HCT116 (cell line): ENCODE measurements at places on chromosomes 16 and 17. TPM values are rescaled to one million over a fixed set of nuclear protein-coding genes. Genes with fewer than 3 reads are reported as not detected.

GRCh38 chr16:8430401-8430800, 159.9 kb downstream of the TMEM114 start:
- no peak for DNase-seq

DNA sequence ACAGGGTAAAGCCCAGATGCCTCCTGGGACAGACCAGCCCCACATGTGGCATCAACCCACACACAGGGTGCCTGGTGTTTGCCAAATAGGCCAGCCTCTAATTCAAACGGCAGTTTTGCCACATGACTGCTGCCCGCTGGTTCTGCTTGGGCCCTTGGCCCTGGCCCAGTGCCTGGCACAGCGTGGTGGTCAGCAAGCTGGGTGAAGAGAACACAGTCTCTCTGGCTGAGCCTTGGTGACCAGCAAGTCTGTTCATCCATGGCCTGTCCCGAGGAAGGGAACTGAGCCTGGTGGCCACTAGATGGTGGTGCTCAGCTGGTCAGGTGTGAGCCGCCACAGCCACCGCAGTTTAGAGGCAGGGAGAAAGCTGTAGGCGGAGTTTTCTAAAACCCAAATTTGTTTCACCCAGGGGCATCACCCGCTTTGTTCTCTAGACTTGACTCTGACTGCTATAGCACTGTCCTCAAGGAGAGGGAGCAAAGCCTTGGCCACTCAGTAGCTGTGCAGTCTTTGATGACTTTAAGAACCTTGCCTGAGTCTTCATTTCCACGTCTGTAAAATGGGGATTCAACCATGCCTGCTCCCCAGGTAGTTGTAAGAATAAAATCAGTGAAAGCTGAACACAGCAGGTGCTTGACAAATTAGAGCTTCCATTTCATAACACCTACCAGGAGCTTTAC, 4.7 kb upstream of the GFAP start:
- peak; percentile 65 for DNase-seq

DNA sequence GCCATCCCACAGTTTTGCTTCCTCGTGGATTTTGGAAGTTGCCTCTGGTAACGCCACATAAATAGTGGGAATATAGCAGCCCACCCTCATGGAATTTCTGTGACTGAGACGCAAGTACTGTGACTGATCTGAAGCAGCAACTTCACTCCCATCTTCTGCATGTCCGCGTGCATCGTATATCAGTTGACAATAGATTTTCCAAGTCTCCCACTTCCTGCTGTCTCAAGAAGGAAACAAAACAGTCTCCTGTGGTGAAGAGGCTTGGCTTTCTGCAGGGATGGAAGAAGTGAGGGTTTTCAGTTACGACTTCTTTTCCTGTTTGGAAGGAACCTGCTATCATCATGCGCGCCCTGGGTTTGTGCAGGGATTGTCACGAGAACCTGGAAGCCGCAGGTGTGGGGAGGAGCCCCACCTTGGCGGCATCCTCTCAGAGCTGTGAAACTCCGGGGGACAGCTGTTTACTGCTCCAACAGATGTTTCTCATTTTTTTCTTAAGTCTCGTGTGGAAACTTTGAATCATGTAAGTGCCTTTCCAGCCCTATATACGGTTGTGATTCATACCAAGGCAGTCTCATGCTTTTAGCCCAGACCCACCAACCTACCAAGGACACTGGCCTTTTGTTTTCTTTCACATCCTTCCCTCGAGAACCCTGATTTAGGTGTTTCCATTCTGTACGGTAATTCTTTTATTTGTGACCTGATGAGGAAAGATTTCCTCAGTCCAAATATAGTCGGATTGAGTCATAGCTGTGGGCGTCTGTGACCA, 57.5 kb downstream of the WIPI1 start:
- DNase-seq, result no peak

- DNase-seq, result no peak
Measured at GRCh38 chr17:53942436-53942835, 119.7 kb downstream of the KIF2B start.

- no peak for DNase-seq
Measured at GRCh38 chr16:49116873-49117272, 164.8 kb downstream of the CBLN1 start.

DNA sequence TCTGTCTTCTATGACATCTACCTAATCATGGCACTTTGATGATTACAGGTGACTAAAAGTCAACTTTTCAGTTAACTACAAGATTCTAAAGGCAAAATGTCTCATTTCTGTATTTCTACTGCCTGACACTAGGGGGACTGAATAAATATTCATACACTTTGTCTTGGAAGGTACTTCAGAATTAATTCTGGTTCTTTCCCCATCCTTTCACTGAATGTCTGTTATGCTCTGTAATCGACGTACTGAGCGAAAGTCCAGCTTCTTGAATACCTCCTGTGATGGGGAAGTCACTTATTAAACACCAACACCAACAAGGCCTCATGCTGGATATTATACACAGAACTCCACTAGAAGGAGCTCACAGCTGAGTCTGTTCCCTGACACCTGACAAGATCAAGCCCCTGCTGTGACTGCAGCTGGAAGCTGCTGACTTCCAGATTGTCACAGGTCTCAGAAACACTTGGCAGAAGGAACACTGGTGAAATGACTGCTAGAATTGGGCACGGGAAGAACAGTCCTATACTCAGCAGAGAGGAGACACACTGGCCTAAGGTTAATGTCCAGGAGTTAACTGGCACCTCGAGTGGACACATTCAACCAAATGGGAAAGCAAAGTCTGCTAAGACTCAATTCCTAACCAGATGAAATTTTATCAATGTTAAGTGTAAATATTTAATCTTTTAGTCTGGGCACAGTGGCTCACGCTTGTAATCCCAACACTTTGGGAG, 31.9 kb downstream of the CMC2 start:
- peak; percentile 12 for DNase-seq

DNA sequence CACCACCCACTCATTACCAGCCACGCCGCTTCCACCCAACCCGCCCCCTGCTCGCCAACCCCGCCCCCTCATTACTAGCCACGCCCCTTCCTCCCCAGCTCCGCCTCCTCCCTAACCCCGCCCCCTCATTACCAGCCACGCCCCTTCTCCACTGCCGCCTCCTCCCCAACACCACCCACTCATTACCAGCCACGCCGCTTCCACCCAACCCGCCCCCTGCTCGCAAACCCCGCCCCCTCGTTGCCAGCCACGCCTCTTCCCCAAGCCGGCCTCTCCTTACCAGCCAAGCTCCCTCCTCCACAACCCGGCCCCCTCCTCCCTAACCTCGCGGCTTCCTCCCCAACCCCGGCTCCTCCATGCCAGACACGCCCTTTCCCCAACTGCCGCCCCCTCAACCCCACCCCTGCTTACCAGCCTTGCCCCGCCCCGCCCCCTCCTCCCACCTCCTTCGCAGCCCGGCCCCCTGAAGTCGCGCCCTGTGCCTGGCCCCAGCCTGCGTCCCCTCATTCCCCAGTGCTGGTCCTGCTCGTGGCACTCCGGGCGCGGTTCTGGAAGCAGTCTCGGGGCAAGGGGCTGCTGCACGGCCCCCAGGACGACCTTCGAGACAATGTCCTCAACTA, 7.3 kb downstream of the SLC22A31 start:
- peak; percentile 94 for DNase-seq

DNA sequence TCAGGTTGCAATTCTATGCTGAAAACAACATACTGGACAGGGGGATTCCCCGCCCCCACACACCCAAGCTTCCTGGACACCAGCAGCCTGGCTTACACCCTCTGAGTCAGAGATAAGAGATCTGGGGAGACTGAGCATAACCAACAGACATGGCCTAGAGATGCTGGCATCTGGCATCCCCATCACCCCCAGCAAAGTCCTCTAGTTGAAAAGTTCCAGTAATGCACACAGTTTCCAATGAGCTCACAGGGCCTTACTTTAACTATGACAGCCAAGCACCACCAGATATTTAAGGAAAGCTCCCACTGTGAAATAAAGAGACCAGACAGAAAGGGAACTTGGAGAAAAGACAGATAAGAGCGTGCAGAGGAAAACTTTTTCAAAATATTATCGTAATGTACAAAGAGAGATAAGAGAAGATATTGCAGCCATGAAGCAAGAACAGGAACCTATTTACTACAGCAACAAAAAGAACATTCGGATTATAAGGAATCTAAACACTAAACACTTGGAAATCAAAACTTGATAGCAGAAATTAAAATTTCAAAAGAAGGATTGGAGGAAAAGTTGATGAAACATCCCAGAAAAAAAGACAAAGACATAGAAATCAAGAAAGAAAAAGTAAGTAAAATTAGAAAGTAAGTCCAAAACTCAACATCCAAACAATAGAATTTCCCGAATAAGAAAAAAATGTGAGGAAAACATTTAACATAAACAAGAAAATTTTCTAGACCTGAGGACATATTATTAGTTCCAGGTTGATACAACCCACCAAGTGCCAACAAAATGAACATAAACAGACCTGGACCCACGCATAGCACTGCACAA, 17.2 kb upstream of the ALOX15 start:
- no peak for DNase-seq

GAS2L2 gene
- total RNA-seq, result not detected
